ENCODE measurements at places on chromosomes 13 and 19.

- no peak for DNase-seq
Measured at GRCh38 chr13:98972059-98972458, 5.8 kb downstream of the DOCK9 start.

- peak; percentile 56 for DNase-seq
Measured at GRCh38 chr19:55962186-55962585, 14.6 kb downstream of the NLRP8 start.

DNA sequence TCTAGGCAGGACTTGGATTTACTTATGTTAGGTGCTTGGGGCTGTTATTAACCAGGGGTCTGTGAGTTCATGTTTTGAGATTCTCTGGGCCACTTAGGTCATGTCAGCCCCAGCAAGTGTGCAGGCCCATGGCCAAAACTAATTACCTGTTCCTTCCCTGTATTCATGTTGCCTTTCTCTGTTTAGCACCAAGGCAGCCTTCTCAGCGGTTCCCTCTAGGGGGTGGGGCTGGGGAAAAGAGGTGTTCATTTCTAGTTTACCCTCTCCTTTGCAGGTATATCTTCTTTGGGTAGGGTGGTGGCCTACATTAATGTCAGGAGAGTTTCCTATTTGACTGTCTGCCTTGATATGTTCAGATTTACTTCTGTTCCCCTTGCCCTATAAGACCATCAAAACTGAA lies 61.7 kb downstream of the PDS5B start:
- DNase-seq = no peak

- DNase-seq = no peak
Measured at GRCh38 chr13:46720189-46720588, 76.8 kb downstream of the ESD start.

GRCh38 chr19:9565900-9566705 lies 18.2 kb downstream of the ZNF121 start:
- peak; percentile 28 for DNase-seq

DNA sequence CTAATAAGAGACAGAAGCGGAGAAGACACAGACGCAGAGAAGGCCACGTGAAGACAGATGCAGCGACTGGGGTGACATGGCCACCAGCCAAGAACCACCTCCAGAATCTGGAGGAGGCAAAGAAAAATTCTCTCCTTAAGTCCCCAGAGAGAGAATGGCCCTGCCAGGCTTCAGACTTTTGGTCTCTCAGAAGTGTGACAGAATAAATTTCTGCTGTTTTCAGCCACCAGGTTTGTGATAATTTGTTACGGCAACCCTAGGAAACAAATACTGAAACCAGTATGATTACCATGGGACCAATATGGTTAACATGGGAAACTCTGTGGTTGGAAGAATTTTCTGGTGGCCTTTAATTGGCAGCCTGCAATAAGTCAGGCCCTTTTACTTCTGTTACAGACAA lies 63.9 kb upstream of the DOCK9 start:
- no peak for DNase-seq

GRCh38 chr13:19586904-19587634 lies 25.7 kb upstream of the TPTE2 start:
- DNase-seq = peak; percentile 39

- DNase-seq = no peak
Measured at GRCh38 chr19:51971624-51972023, 15.0 kb downstream of the ZNF350 start.

DNA sequence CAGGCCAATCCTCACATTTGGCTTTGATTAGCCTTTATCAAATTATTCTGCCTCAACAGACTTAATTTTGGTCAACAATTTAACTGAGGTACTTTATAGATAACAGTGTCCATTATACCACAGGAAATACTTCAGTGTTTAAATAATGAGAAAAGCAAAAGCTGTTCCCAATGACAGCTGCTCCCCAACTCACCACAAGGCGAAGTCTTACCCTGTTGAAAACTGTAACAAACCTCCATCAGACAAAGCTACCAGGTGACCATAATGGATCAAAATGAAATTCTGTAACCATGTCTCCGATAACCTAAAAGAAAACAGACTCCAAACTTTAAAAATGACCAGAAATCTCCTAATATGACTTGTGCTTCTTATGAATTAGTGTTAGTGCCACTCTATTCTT lies 50.3 kb downstream of the ZNF44 start:
- DNase-seq = no peak

DNA sequence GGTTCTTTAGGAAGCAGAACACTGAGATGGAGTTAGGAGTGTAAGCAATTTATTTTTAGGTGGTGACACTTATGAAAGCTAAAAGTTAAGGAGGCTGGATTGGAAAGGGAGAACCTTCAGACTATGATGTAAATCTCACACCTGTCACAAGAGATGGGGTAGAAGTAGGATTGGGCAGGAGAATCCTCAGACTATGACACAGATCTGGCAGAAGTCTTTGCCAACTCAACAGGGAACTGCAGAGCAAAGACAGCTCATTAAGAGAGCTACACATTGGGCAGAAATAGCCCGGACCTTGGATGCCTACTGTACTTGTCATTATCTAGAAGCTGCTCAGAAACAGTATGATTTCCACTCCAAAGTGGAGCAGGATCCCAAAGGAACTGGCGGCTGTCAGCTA lies 134.4 kb downstream of the DNAJC15 start:
- no peak for DNase-seq

DNA sequence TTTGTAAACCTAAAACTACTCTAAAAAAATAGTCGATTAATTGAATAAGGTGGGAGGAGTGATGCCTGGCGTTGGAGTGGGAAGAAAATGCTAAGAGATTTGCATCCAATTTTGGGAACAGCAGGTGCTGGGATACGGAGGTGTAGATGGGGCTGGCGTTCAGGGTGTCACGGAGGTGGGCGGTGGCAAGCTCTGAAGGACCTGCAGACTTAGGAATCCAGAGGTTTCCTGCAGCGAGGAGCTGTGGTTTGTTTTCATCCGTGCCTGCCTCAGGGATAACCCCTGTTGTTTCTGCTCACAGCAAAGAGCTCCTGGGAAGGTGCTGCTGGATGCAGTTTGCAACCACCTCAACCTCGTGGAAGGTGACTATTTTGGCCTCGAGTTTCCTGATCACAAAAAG lies 166.4 kb upstream of the RNF113B start:
- DNase-seq = no peak

DNA sequence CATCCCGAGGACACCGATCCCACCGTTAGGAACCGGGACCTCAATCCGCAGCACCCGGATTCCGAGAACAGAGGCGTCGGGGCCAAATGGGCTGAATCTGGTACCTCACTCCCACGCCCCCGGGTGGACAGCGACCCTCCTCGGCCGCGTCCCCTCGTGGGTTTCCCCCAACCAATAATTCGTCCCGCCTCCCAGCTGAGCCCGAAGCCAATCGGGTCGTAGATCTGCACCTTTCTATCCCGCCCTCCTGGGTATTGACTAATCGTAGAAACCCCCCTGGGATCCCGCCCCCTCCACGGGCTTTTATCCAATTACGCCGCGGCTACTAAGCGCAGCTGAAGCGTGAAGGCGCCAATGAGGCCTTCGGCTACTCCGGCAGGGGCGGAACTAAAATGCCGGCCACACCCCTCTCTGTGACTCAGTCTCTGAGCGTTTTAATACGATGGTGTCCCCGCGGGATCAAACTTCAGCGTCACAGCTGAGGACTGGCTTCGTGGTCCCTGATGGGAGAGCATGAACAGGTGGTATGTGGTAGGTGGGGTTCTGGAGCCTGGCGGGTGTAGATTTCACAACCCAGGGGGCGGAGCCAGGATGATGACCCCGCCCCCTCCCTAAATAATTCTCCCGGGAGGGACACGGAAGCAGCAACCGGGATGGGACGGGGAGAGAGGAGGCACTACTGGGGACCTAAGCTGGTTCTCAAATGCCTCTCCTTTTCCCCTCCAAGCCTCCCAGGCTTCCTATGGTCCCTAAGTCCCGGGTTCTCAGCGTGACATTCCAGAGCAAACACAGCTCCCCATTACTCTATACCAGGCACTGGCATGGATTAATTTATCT lies at the start of the genes CCDC159 and TMEM205:
TSS of gene CCDC159 (plus strand) at position 416 of the 837 bp plus-strand sequence. CDS start at position 504, 88 bp downstream.
TSS of gene TMEM205 (minus strand) at position 165 of the 837 bp plus-strand sequence. CDS start 649 bp downstream, outside the sequence.
- peak; percentile 99 for DNase-seq

DNA sequence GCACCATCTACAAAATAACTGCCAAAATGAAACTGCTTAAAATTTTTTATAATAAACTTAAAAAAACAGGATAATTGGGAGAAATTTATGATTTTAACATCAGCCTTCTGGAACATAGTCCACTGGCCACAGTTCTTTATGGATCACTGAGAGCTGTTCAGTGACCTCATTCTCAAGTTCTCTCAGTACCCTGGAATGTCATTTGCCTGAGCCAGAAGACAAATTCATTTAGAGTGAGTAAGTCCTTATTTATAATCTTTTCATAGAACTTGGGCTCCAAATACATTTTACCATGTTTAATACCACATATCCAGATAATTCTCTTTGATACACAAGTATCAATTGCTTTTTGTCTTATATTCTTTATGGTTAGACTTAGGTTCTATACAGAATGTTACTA lies 87.6 kb downstream of the CAB39L start:
- DNase-seq = no peak

- DNase-seq = no peak
Measured at GRCh38 chr13:44045180-44045562, 165.5 kb downstream of the LACC1 start.

GRCh38 chr13:87942205-87942604 lies 271.0 kb downstream of the SLITRK5 start:
- DNase-seq = no peak

DNA sequence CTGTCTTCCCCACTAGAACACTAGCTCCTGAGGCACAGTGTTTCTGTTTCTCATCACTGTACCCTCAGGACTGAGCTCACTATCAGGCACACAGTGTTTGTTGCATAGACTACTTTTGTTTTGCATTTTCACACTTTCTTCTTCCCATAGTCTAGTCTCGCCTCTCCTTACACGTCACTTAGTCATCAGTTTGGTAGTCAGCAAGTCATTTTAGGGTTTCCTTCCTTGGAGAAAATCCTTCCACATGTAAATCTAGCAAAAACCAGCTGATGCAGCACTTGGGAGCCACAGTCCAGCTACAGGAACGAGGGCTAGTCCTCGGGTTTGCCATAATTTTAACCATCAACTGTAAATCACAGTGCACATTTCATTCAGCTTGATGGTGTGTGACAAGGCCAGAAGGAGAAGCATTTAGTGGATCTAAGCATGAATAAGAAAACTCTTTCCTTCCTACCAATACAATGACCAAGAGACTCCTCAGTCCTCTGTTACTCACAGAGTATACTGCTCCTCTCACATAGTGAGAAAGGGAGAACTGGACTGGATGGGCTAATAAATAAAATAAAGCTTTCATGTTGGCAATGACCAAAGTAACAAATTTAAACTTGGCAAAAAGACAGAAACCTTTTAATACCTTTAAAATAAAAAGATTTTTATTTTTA lies 221.0 kb downstream of the KLF12 start:
- no peak for DNase-seq

DNA sequence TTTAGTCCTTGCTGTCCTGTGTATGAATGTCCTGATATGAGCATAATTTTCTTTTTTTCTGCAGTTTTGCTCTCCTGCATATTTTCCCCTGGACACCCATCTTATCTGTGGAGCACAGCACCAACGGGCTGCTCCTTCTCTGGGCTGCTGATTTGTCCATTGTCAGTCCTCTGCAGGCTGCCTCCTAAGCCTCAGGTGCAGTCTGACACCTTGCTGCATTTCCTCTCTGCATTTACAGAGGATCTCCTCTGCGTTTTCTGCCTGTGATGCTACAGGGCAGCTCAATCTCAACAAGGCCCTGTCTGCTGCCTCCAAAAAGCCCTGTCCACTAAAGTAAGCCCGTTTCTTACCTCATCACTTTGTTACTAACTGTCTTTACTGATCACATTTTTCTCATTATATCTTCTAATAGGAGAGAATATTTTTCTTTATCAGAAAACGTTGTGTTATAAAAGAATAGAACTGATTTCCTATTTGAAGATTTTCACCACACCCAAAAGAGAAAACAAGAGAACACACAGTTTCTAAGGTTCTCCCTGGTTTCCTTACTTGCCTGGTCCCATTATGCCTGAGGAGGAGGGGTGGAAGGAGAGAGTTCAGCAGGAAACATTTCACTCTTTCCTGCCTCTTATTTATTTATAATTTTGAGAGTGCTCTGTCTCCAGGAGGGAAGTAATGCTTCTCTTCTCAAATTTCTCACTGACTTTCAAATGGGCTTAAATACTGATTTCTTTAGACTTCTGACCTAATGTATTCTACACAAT lies 65.6 kb upstream of the TDRD3 start:
- no peak for DNase-seq

DNA sequence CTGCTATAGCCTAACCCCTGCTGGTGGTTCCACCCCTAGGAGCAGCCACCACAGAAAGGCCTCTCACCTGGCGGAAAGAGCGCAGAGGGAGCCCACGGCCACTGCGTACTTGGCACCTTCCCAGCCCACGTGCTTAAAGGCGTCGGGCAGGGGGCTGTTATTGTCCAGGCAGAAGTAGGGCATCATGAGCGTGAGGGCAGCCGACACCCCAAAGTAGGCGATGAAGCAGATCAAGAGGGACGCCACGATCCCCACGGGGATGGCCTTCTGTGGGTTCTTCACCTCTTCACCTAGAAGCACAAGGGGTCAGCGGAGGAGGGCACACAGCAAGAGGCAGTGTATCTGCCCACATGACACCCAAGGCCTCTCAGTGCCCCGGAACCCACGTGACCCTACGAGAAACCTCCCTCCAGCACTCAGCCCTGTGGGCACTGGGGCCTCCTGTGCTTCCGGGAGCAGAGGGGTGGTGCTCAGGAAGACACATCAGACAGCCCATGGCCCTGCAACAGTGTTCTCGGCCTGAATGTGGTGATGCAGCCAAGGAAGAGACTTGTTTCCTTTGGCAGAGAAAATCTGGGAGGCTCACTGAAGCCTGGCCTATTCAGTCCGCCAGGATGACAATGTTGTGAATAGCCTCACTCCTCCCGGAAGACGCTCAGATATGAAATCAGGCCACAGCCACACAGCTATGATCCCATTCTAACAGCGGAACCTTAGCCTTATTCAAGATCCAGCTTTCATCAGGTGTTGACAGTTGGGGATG lies 72.1 kb downstream of the SLC7A1 start:
- no peak for DNase-seq

DNA sequence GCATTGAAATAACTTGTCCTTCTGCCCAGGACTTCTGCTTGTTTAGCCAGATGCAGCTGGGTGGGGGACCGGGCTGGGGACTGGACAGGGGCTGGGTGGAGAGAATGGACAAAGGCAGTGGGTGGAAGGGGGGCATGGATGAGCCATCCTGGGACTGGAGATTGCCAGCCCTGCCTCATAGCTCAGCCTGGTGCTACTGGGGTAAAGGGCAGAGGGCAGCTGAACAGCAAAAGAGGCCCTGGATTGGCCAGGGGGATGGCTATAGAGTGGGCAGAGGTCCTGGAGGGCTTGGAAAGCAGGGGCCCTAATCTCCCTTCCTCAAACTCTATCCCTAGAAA lies 17.7 kb upstream of the PLAUR start:
- DNase-seq = no peak

- DNase-seq = no peak
Measured at GRCh38 chr13:35534343-35534742, 57.9 kb upstream of the MAB21L1 start.
